ENCODE measurements at places on chromosomes 2 and 18.

DNA sequence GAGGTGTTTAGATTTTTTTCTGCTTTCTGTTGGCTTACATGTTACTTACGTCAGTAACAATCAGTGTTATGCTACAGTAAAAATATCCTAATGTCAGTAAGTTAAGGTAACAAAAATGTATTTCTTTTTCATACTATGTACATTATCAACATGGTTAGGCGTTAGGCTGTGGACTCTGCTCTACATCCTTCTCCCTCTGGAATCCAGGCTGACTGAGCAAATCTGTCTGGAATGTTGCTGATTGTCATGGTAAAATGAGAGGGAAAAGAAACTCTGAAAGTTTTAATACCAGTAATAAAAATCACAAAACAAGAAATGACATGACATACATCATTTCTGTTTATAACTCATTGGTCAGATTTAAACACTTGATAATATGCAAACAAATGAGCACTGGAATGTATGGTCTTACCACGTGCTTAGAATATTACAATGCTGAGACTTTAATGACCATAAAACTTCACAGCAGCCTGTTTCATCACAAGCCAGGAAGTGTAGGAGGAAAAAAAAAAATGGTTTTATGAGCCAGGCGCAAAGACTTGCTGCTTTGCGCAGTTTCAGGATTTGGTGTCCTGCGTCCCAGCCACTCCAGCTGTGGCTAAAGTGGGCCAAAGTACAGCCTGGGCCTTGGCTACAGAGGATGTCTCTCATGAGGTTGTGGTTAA lies 252.4 kb downstream of the FSIP2 start:
- DNase-seq = no peak

DNA sequence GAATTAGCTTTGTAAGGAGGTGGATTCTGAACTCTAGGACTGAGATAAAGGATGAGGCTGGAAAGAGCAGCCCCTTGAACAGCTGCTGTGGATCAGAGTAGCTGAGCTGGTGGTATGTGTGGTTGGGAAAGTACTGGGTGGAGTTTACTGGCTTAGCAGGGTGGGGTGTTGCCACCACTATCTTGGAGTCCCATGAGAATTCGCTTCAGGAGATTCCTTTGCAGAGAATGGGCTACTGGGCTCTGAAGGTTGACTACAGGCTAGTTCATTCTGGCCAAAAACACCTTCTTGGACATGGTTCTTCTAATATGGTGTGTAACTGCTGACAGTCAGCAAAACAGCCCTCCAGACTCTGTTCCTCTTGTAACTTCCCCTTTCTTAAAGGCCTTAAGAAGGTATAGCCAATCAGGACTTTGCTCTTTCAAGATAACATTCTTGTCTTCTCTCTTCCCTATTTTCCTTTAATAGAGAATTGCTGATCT lies 52.7 kb downstream of the TET3 start:
- DNase-seq = no peak

DNA sequence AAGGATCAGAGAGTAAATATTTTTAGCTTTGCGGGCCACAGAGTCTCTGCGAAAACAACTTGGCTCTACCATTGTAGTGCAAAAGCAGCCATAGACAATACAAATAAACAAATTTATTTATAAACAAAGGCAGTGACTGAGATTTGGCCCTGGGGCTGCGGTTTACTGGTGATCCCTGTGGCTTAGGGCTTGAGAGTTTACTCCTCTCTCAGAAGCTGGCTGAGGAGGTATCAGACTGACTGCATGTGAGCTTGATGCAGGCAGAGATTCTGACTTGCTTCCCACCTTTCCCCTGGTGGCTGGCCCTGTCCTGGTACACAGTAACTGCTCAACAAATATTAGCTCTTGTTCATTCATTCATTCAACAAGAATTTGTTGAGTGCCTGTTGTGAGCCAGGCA lies 81.5 kb downstream of the PRKCE start:
- no peak for DNase-seq

- DNase-seq = no peak
Measured at GRCh38 chr2:206801418-206802189, 36.2 kb downstream of the FASTKD2 start.

- no peak for DNase-seq
Measured at GRCh38 chr2:85584354-85584856, at the start of gene VAMP5. Gene VAMP5, plus strand, starts transcription at chr2:85584431. Its CDS starts 60 bp downstream, at chr2:85584491.

DNA sequence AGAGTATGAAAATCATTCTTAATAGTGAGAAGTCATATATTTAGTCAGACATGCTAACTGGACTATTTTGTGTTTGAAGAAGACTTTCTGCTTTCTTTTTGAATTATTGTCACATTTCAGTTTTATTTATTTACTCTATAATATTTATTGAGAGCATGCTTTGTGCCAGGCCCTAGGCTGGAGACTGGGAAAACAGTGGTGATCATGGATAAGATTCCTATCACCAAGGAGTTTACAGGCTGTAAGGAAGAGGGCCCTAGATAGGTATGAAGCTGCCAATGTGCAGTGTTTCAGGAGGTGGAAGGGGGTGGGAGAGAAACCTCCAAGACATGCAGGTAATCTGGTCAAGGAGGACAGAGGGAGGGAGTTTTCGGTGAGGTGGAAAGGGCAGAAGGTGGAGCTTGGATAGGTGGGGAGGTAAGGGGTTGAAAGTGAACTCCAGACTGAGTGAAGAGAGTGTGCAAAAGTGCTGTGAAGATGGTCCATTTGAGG lies 207.5 kb downstream of the ARHGAP15 start:
- DNase-seq = no peak

DNA sequence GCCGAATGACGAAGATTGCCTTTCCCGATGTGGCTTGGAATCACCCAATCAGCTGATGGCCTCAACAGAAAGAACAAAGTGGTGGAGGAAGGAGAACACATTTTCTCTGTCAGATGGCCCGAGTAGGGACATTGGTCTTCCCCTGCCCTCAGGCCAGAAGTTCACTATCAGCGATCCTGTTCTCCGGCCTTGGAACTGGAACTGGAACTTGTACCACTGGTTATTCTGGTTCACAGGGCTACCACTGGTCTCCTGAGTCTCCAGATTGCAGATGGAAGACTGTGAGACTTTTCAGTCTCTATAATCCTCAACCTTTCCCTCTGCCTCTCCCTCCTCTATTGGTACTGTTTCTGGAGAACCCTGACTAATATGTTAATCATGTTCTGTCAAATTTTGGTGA lies 180.4 kb downstream of the ANKRD30B start:
- DNase-seq = no peak

- DNase-seq = no peak
Measured at GRCh38 chr2:112216167-112216566, 38.7 kb downstream of the ZC3H8 start.

DNA sequence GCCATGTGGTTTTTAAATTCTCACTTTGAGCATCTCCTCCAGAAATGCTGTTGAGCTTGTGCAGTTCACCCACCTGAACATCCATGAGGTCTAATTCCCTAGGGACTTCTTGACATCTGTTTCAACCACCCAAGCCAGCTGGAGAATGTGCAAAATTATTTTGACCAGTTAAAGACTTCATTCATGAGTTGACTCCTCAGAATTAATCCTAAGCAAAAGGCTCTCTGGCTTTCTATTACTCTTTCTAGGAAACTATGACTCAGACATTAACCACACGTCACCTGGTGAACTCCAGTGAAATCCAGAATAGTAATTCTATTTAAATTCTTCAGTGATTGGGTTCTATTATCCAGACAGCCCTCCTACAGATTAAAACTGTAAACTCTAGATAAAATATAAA lies 247.5 kb downstream of the NBAS start:
- DNase-seq = no peak

- no peak for DNase-seq
Measured at GRCh38 chr2:144459286-144459685, 60.6 kb downstream of the ZEB2 start.

DNA sequence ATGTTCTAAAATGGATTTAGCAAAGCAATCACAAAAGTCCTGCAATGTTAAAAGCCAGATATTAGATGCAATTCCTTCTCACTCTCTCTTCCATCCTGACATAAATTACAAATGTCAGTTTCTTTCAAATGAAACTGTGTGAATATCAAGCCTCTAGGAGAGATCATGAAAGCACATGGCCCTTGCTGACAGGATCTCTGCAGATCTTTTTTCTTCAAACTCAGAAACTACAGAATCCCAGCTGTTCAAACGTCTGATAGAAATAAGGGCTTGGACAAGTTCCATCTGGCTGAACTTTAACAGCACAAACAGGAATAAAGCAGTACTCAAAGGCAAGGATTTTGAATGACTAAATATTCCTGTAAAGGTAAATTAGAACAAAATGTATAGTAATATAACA lies 47.6 kb downstream of the PDE1A start:
- DNase-seq = no peak

- no peak for DNase-seq
Measured at GRCh38 chr2:204663816-204664425, 118.6 kb downstream of the PARD3B start.

DNA sequence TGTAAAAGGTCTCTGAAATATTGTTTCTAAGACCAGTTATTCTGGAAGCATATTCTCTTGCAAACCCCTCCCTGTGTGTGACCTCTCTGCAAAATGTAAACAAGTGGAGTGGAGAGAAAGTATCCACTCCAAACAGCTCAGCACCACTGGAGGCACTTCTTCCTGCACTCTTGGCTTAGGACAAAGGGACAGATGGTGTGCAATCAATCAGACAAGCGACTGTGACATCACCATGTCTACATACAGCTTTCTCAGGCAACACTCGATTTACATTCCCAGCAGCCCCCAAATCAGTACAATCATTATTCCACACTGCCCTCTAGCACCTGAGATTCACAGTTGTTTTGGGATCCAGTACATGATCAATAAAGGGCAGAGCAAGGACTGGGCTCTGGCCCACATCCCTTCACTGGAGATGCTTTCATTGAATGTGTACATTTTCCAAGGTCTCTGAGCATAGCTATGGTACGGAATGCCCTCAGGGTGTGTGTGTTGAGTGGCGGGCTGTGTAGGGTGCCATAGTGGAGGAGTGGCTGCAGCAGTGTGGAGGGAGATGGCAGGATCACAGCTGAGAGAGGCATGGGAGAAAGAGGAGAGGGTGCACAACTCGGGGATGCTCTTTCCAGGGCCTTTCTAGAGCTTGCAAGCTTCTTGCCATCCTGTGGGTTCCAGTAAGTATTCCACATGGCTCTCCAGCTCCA lies 311.8 kb upstream of the ST6GAL2 start:
- DNase-seq = no peak

DNA sequence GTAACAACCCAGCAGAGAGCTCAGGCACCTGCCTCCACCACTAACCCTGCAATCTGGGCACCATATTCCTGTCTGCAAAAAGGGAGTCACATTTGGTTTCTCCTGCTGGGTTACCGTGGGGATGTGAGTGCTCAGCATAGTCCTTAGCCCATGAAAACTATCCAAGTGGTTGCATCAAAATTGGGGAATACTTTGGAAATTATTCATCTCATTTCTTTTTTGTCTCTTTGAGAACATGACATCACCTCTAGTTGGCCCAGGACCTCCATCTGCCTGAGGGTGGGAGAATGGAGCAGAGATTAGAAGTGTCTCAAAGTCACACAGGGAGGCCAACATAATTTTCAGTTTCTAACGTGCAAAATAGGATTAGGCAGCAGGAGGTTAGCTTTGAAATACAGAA lies 19.3 kb upstream of the SPP2 start:
- no peak for DNase-seq

- DNase-seq = no peak
Measured at GRCh38 chr18:79930020-79930642, 21.3 kb downstream of the SLC66A2 start.

GRCh38 chr2:34229998-34230397 lies 630.9 kb upstream of the FAM98A start:
- no peak for DNase-seq

DNA sequence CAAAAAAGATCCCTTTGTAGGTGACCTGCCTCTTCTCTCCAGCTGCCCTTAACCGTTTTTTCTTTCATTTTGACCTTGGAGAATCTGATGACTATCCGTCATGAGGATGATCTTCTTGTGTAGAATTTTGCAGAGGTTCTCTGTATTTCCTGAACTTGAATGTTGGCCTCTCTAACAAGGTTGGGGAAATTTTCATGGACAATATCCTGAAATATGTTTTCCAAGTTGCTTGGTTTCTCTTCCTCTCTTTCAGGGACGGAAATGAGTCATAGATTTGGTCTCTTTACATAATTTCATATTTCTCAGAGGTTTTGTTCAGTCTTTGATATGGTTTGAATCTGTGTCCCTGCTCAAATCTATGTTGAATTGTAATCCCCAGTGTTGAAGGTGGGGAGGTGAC lies 34.0 kb downstream of the ZC3H8 start:
- no peak for DNase-seq

DNA sequence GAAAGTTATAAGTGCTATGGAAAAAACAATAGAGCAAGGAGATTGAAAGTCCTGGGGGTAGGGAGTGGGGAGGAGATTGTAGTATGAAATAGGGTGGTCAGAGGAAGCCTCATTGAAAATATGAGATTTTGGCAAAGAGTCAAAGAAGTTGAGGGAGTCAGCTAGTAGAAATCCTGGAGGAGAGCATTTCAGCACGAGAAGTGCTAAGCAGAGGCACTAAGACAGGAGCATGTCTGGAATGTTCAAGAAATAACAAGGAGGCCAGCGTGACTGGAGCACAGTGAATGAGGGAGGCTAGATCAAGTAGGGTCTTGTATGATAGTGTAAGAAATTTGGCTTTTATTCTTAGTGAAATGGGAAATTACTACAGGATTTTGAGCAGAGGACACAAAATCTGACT lies 2.1 kb upstream of the TSPYL6 start:
- no peak for DNase-seq

- no peak for DNase-seq
Measured at GRCh38 chr2:150478200-150478974, 9.1 kb downstream of the RND3 start.

GRCh38 chr2:96402591-96402990 lies 67.0 kb downstream of the NCAPH start:
- no peak for DNase-seq

GRCh38 chr2:30403592-30404312 lies 43.3 kb upstream of the LCLAT1 start:
- no peak for DNase-seq

- no peak for DNase-seq
Measured at GRCh38 chr18:68519336-68519735, 195.6 kb downstream of the TMX3 start.

DNA sequence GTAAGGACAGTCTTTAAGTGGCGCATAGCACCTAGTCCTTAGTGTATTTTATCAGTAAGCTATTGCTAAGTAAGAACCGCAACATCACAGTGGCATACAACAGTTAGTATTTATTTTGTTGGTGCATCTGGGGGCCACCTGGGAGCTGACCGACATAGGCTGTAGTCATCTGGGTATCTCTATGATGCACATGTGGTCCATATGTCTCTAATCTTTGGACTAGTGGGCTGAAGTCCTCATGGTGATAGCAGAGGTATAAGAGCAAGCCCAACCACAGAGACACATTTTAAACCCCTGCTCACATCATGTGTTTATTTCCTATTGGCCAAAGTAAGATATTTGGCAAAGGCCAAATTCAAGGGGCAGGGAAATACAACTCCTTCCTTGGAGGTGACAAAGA lies 2.9 kb downstream of the CAMKMT start:
- DNase-seq = no peak

- DNase-seq = no peak
Measured at GRCh38 chr2:3478846-3479385, 40.4 kb downstream of the ADI1 start.

All from activated naive CD4-positive, alpha-beta T cell (primary cell).